Hypothalamus (tissue), 51 donors: ENCODE measurements at places on chromosomes 16 and 17.

- DNase-seq: no peak
Measured at GRCh38 chr17:58313815-58314705, 14.5 kb downstream of the TSPOAP1 start.

DNA sequence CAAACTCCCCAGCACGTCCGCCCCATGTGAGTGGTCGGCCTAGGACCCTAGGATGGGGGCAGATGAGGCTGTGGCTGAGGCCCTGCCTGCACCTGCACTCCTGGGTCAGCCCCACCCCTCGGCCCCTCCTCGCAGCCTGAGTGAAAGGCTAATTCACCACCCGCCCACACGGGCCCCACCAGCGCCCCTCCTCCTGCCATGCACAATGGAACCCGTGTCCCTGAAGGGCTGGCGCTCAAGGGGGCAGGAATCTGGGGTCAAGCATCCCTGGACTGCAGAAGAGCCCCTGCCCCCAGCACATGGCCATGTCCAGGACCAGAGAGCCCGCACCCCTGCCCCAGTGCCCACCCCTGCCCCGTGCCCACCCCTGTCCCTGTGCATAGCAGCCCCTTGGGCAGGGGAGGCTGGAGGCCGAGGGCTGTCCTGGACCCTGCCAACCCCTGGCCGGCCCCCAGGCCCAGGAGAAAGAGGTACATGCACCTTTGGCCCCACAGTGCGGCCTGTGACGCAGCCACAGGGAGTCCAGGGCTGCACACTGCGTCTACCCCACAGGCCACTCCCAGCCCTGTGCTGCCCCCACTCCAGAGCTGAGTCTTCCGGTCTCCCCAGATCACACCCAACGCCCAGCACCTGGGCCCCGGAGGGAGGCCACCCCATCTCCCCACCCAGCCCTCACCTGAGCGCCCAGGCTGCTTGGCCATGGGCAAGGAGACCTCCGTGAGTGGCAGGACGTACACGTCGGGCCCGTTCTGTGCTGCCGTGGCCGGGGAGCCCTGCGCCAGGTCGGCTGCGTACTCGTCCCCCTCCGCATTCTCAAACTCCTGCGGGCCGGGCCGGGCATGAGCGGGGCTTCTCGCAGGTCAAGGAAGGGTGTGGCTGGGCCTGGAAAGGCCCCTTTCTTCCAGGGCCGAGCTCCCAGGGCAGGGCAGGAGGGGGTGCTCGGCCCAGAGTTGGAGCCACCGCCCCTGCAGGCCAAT, 34.6 kb upstream of the PVALEF start:
- DNase-seq: no peak

- DNase-seq: no peak
Measured at GRCh38 chr17:79424471-79425185, 186.2 kb downstream of the RBFOX3 start.

DNA sequence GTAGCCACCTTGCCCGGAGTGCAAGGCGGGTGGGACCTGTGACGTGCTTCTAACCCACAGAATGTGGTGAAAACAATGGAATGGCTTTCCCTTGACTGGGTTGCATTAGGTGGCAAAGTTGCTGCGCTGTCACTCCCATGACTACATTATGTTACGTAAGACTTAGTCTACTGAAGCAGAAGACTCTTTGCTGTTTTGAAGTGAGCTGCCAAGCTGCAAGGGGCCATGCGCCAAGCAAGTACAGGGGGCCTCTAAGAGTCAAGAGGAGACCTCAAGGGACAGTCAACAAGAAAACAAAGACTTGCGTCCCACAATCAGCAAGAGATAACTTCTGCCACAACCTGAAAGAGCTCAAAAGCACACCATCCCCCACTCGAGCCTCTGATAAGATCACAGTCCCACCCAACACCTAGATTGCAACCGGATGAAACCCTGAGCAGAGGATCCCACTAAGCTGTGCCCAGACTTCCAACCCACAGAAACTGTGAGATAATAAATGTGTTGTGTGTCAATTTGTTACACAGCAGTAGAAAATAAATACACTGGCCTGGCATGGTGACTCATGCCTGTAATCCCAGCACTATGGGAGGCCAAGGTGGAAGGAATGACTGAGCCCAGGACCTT, 16.5 kb downstream of the ANKRD11 start:
- no peak for DNase-seq

DNA sequence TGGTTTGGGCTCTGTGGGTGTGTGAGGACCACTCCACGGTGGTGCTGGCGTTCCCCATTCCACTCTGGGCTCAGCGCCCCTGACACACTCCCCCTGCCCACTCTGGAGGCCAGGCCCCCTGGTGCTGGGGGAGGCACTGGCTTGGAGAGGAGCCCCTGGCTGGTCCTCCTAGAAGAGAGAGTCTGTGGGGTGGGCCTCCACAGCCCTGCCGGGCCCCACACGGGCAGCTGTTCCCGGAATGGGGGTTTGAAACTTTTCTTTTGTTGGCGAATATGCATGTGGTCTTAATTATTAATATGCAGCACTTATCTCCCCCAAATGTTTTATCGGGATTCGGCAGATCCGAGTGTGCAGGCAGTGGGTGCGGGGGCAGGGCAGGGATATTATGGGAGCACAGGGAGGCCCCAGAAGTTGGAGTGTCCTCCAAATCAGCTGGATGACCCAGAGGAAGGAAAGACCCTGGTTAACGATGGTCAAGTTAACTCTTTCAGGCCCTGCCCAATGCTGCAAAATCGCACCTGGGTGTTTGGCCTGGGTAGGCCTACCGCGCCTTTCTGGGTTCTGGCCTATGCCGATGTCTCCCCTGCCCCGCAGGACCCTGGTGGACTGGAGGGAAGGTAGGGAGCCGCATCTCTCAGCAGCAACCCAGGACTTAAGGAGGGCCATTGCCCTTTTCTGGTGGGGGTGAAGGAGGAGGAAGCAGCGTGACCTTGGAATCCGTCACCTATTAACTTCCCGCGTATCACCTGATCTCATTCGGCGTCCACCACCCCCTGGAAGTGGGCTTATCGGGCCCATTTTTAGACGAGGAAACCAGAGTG, 36.0 kb downstream of the TMEM235 start:
- DNase-seq: no peak

- no peak for DNase-seq
Measured at GRCh38 chr16:27221576-27222248, 18.4 kb downstream of the KDM8 start.

GRCh38 chr17:37133136-37133535, 184.4 kb downstream of the AATF start:
- no peak for DNase-seq

DNA sequence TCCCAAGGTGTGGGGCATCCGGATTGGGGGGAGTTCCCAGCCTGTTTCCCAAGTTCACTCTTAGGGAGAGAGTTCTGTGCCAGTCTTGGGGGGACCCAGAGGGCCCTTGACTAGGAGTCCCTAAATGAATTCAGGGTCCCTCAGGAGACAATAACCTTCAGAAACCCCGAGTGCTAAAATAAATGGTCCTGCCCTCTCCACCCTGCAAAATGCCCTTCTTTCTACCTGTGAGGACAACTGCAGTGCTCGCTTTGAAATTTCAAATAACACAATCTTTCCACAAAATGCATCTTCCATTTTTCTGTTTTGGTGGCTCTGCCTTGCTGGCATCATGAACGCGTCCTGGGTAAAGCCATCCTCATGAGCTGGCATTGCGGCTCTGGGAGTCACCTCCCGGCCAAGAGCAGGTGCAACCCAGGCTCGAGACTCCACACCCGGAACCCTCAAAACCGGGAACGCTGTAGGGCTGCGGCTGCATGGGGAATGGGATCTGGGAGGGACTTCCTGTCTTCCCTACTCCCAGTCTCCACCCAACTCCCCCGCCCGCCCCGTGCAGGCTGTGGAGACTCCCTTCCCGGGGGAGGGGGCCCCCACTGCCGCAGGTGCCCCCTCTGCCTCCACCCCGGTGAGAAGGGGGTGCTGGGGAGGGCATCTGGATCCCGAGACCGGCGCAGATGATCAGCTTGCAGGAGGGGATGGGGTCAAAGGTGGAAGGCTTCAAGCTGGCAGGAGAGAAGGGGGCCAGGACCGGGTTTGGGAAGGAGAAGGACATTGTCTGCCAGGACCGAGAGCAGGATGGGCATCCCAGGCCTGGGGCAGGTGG, at the start of gene ZNF205:
Gene ZNF205, plus strand, starts transcription at position 529 of the 823 bp plus-strand sequence. CDS start 845 bp downstream, outside the sequence.
- peak; percentile 49 for DNase-seq

GRCh38 chr17:29216856-29217255, 29.8 kb upstream of the CRYBA1 start:
- DNase-seq: no peak

DNA sequence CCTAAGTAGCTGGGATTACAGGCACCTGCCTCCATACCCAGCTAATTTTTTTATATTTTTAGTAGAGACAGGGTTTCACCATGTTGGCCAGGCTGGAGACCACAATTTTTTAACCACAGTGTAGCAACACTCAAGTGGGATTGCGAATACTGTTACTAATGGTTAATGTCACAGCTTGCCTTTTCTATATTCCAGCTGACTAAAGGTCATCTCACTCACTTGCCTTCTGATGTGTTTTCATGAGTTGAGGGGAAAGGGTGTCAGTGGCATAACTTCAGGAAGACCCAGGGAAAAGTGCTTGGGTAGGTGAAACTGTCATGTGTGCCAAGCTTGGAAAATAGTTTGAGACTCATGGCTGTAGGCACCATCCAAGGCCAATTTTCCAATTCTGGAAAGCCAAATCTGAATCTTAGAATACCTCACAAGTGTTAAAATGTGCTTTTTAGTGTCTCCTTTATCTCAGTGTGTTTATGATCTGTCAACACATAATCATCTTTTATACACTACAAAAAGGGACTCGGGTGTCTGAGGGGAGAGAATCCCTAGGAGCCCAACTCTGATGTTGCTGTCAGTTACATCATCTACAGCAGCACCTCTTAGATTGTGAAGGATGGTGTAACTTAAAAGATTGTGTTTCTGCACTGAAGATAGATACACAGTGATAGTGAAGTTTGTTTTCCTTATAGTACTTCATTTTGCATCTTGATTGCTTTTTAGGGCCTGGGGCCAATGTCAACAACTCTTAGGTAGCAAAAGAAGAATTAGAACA, 27.1 kb downstream of the OGFOD1 start:
- DNase-seq: no peak

DNA sequence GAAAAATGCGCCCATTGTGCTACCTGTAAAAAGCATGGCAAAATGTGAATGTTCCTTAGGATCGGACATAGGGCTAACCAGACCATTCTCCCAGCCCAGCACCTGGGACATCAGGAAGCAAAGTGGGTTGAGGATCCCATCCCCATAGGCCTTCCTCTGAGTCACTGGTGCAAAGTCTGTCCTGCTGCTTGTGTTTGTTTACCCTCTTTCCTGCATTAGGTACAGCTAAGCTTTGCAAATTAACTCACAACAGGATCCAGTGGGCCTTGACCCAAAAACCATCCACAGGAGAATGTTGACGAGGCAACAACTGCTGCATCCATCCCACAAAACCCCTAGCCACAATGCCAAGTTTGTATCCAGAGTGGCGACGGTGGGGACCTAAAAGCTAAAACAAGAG, 106.2 kb downstream of the GRIN2A start:
- no peak for DNase-seq

- DNase-seq: no peak
Measured at GRCh38 chr17:76142039-76142584, 1.1 kb upstream of the FOXJ1 start.
